ENCODE measurements at places on chromosomes 12 and 14. TPM values are rescaled to one million over a fixed set of nuclear protein-coding genes. Genes with fewer than 3 reads are reported as not detected.

DNA sequence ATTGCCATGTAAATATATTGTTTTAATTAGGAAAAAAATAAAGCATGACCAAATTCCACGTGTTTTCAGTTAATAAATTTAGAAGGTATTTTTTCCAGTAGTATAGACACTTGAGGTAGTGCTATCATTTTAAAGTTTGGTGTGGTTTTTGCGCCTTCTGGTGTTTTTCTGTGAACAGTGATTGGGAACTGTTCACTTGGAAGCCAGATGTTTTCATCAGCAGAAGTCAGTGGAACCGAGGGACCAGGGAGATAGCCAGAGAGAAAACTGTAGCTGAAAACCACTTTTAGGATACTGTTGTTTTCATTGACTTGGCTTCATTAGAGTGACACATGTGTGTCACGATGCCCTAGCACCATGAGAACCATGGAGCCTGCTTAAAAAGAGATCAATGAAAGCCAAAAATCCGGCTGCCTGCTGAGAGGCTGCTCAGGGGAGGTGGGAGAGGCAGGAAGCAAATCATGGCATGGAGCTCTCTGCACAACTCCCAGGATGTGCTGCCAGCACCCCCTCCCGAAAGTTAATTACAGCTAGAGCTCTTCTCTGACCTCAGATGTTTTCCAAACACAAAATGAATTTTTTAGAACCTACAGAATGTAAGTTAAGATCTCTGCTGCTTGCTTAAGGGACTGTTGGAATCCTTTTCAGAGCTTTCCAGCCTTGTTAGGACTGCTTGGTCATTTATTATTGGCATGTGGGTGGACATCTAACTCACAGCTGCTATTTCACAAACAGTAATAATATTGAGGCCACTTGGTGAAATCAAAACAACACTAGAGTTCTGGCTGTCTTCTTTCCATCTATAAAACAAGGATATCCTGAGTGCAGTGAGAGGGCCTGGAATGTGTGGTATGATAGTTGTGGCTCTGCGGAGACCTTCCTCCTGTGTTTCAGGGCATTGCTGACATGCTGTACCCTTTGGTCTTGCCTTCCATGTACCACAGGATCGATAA, 192.3 kb downstream of the ANO4 start:
- DNase-seq = no peak

- DNase-seq = no peak
These were observed 136.5 kb upstream of the AMIGO2 start for GRCh38 chr12:47216150-47216677.

DNA sequence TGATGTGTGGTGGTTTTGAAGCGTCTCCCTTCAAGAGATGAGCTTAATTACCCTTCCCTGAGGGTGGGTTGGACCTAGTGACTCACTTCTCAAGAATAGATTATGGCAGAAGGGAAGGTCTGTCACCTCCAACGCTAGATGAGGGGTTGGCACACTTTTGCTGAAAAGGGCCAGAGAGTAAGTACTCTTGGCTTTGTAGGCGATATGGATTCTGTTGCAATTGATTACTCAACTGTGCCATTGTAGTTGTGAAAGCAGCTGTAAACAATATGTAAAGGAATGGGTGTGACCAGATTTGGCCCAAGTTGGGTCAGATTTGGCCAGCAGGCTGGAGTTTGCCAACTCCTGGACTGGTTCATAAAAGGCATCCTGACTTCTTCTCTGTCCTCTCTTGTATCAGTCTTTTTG, 53.3 kb downstream of the SMIM41 start:
- no peak for DNase-seq

DNA sequence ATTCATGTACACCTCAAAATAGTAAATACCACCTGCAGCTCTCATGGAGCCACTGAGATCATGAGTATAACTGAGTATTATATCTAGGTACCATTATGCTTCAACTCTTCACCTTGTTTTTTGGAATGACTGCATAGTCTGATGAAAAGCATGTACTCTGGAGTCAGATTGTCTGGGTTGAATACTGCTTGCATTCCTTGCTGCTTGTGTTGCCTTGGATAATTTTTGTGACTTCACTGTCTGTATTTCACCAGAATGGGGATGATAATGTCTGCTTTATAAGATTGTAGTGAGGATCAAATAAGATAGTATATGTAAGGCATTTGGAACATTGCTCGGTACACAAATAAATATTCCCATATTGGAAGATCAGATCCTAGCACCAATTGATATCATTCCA, 54.2 kb downstream of the SUSD6 start:
- DNase-seq = no peak

DNA sequence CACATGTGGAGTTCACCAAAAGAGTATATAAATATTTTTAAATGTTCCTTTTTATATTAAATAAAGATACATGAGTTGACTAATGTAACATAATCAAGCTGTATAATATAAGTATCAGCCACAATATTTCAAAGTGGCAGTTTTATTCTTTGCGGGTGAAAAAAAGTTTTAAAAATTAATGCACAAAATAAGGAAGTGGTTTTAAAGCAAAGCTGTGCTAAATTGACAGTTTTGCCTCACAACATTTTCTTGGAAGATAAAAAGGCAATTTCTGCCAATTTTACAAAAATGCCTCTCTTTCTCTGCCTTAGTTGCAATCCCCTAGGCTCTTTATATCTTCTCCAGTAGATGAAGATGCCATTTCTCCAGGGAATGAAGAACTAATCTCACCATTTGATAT, 719.1 kb downstream of the C12orf50 start:
- DNase-seq = no peak

GRCh38 chr12:119171291-119171690, 7.4 kb upstream of the HSPB8 start:
- DNase-seq = no peak

DNA sequence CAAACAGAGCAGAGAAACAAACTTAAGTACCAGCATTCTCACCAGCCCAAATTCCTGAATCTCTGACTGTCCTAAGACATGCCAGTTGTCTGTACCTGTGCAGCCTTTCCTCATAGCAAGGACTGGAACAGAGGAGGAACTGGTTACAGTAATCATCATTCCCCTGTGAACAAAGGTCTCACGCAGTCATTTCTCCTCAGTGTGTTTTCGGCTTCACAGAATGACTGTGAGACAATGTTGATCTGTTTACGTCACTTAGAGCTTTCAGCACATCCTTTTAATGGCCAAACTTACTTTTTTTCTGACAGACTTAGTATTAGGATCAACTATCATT, 169.0 kb downstream of the FBXL14 start:
- DNase-seq = no peak

GRCh38 chr14:100687386-100687785, 39.3 kb upstream of the DLK1 start:
- DNase-seq = no peak

- DNase-seq = no peak
These were observed 4.3 kb upstream of the PPP2R5C start for GRCh38 chr14:101757064-101757838.

DNA sequence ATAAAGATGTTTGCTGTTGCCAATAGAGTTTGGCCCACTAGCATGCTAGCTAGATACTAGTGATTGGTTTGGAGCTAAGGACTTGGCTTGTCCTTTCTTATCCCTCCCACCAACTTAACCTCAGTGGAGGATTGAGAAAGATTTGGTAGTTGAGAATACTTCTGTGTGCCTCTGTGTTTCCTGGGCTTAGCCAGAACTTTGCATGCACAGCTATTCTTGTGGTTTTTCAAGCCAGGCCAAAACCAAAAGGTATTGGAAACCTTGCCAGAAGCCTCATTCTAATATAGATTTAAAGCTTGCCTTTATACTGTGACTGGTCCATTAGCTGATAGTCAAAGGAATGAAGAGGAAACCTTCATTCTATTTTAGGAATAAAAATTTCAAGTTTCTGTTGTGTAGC, 188.5 kb downstream of the CCDC91 start:
- DNase-seq = no peak

DNA sequence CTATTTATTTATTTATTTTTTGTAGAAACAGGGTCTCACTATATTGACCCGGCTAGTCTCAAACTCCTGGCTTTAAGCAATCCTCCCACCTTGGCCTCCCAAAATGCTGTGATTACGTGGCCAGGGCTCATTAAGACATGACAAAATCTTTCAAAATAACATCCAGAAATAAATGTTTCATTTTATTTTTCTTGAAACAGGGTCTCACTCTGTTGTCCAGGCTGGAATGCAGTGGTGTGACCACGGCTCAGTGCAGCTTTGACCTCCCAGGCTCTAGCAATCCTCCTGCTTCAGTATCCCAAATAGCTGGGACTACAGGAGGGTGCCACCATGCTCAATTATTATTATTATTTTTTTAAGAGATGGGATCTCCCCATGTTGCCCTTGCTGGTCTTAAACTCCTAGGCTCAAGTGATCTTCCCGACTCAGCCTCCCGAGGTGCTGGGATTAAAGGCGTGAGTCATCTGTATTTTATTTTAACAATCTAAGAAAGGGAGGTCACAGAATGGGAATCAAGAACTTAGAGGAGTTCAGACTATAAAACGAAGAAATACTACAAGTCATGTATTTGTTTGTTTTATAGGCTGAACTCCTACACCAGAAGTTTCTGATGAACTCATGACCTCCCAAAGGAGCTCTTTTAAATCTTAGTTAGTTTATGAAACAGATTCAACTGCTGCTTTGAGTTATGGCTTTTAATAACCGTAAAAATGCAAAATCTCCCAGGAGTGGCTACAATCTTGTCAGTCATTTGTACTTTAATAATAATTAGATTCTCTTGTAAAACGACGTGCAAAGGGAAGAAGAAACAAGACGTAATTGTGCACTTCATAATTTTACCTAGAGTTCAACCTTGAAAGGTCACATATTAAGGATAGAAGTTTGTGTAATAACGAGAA, 2.1 kb upstream of the TMEM263 start:
- no peak for DNase-seq

DNA sequence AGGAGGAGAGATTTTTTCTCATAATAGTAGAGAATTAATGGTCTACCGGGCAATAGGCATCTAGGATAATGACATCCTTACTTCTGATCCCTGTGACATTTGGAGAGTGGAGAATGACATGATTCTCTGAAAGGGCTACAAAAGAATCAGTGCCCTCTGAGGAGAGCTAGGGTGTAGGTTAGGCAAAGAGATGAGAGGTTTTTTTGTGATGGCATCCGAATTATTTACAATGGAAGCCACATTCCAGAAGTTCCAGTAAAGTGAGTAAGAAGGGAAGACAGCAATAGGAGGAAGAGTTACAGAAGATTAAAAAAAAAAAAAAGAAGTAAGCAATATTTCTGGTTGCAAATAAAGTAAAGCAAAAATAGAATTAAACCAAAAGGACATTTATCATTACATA, 478.0 kb downstream of the RMST start:
- DNase-seq = no peak

DNA sequence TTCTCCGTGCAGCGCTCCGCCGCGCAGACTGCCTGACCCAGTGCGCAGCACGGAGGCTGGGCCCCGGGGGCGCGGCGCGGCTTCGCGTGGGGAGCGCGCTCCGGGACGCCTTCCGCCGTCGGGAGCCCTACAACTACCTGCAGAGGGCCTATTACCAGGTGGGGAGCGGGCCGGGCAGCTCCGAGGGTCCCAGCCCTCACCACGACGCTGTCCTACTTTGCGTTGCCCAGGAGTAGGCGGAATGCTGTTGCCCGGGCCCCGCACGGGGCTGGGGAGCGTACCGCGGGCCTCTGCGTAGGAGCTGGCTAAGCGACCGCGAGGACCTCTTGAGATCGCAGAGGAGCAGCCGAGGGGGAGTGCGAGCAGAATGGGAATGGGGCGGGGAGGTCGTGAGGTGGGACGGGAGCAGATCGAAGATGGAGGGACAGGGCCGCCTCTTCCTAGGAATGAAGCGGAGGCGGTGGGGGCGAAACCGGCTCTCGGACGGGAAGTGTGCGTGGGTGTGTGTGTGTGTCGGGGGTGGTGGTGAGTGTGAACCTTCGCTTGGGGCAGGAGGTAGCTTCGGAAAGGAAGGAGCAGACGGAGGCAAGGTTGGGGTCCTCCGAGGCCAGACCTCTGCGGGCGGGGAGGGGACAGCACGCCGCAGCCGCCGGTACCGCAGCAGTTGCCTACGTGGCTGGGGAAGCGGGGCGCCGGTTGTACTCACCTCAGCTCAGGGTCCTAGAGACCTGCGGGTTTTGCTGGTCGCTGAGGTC, 751 bp downstream of the P3H3 start:
- peak; percentile 47 for DNase-seq

DNA sequence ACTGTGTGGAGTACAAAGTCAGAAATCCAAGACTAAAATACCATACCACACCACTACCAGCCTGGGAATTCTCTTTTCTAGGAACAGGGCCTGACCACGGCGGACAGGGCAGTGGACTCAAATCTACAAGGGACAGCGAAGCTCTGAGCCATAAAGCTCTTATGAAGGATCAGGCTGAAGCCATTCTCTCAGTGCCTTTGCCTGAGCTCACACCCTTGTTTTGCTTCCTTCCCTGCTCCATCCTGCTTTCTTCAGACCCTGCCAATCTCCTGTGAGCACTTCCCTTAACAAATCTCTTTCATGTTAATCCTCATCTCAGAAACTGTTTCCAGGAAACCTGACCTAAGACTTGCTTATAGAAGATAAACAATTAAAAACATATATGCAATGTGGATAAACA, 398.5 kb downstream of the MDGA2 start:
- DNase-seq = no peak

- DNase-seq = no peak
These were observed 423.6 kb downstream of the BTG1 start for GRCh38 chr12:91722072-91722471.

DNA sequence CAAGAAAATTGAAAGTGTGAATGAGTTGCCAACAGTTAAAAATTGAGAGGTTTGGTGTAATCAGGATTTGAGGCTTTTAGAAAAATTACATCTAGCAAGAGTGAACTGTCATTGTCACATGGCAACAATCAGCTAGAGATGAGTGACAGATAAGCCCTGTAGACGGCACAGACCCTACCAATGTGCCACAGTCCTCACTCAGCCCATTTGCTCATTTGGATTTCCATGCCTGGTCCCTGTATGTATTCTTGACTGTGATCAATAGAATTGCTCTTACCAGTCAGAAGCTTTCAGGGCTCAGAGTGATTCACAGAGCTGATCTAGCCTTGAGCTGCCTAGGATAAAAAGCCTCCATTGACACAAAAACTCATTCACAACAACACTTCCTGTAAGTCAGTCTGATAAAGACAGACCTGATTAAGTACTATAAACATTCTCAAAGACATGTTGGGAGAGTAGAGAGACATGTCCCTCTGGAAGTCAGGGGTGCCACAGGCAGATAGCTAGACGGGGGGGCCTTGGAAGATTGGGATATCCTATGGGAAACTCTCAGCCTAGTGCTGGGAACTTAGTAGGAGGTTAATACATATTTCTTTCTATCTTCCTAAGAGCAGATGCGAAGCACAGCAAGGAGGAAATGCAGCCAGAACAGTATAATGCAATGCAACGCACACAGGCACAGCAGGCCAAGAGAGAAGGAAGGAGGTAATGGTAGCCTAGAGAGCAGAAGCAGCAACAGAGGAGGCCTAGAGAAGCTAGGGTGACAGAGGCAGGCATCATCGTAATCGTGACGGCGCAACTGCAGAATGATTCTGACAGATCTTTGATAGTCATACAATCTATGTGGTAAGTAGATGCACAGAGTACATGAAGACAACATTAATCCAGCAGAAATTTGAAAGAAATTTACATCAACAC, 2.0 kb upstream of the PELI2 start:
- no peak for DNase-seq

The AHSA1 gene
- polyA plus RNA-seq = 307 TPM

The RAPGEF3 gene
- 0.69 TPM for polyA plus RNA-seq

The SERPINA9 gene
- polyA plus RNA-seq = not detected

The SMCO2 gene
- polyA plus RNA-seq = 0.14 TPM

The KCNJ8 gene
- 0.79 TPM for polyA plus RNA-seq
